ENCODE measurements at places on chromosomes 2 and 18.

DNA sequence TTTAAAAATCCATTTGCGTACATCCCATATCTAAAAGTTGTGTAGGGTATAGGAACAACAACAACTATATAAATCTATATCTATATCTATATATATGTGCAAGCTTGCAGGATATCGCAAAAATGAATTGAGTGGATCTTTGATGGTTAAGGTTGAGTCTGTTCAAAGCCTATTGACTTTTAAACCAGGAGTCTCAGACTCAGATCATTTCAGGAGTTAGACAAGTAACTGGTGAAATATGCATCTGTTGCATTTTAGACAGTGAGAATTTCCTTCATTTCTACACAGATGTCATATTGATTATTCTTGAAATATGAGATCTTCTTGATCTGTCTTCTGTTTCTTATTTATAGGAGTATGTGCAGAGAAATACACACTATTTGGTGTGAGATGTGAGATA is 66.5 kb downstream of the PARD3B start:
- no peak for DNase-seq

- no peak for DNase-seq
Measured at GRCh38 chr2:227456772-227457171, 15.2 kb upstream of the AGFG1 start.

GRCh38 chr2:30894498-30895119 is 87.4 kb upstream of the CAPN13 start:
- DNase-seq, result peak; percentile 12

- DNase-seq, result no peak
Measured at GRCh38 chr2:237864940-237865622, 5.7 kb downstream of the RAMP1 start.

GRCh38 chr2:24984912-24985311 is 13.2 kb upstream of the DNAJC27 start:
- DNase-seq, result peak; percentile 4

- peak; percentile 11 for DNase-seq
Measured at GRCh38 chr18:76572518-76573247, 77.6 kb upstream of the ZNF516 start.
